ENCODE measurements at places on chromosomes 7 and 10.

GRCh38 chr7:115851291-115851690 lies 179.3 kb downstream of the TFEC start:
- DNase-seq: no peak

DNA sequence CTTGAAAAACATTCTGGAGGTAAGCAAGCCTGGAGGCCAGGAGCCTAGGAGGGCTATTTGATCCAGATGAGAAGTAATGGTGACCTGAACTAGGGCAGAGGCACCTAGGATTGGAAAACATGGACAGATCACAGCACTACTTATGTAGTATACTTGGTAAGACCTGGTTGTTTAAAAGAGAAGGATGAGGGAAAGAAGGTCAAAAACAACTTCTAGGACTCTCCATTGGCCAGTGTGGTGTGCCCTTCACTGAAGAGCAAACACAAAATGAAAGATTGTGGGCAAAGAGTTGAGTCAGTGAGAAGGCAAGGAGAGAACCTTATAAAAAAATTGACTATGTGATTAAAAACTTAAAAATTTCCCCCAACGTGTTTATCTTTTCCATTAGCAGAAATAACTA lies 14.3 kb downstream of the ANKRD1 start:
- DNase-seq: no peak

- DNase-seq: no peak
Measured at GRCh38 chr10:12235116-12235694, 39.2 kb downstream of the CDC123 start.

DNA sequence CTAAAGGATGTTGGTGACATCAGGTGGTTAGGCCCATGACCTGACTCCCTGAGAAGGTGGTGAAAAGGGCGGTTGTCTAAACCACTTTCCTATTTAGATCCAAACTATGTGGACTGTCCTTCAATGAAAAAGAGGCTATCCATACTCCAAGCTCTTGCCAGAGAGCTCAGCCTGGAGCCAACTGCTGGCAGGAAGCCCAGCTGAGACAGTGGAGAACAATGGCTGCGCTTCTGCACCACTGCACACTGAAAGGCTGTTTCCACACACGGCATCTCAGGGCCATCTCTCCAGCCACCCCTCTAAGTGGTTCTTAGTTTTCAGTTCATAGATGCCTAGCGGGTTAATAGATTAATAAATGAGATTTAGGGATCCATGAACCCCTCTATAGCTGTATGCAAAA lies 488.8 kb upstream of the ZMIZ1 start:
- DNase-seq: peak; percentile 23

GRCh38 chr10:66151346-66151745 lies 774.5 kb upstream of the LRRTM3 start:
- no peak for DNase-seq

- no peak for DNase-seq
Measured at GRCh38 chr10:33571616-33572015, 237.1 kb upstream of the NRP1 start.

DNA sequence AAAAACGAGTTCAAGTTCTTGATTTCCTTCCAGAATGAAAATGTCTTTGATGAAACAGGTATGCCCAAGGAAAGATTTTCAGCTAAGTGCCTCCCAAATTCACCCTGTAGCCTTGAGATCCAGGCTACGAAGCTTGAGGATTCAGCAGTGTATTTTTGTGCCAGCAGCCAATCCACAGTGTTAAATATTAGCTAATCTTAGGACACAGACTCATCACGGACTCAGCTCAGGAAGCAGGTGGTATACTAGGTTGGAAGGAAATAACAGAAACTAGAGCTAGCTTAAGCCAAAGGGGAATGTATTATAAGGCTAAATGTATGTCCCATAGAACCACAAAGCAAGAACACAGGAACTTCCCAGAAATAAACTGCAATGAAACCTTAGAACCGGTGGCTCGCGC lies 151.0 kb upstream of the PRSS1 start:
- no peak for DNase-seq

DNA sequence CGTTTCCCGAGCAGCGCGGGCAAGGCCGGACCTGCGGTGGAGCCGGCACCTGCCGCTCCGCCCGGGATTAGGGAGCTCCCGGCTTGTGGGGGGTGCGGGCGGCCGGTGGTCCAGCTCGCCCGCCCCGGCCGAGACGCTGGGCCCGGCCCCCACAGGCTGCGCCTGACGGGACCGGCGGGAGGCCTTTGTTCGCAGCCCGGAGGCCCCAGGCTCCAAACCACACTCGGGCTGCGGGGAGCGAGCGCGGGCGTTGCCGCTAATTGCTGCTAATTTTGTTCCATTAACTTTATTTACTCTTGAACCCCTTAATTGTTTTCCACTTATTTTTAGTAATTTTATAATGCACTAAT lies 9.6 kb downstream of the UNCX start:
- DNase-seq: no peak

- no peak for DNase-seq
Measured at GRCh38 chr7:110043519-110043918, 1047.4 kb upstream of the LRRN3 start.

GRCh38 chr7:41837916-41838315 lies 135.0 kb upstream of the INHBA start:
- no peak for DNase-seq

- no peak for DNase-seq
Measured at GRCh38 chr7:13848681-13849131, 140.8 kb downstream of the ETV1 start.

DNA sequence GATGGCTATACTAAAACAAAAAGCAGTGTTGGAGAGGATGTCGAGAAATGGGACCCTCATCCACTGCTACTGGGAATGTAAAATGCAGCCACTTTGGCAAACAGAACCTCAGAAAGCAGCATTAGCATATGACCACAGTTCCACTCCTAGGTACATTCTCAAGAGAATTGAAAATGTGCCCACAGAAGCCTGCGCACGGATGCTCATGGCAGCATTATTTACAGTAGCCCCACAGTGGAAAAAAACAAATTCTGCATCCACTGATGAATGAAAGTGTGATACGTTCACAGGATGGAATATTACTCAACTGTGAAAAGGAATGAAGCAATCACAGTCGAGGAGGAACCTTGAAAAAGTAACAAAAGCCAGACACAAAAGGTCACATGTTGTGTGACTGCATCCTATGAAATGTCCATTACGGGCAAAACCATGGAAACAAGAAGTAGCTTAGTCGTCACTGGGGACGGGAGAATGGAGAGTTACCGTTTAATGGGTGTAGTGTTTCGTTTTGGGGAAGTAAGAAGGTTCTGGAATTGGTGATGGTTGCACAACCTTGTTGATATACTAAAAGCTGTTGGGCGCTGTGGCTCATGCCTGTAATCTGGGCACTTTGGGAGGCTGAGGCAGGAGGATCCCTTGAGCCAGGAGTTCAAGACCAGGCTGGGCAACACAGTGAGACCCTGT lies 2.5 kb upstream of the UPK3B start:
- DNase-seq: no peak

DNA sequence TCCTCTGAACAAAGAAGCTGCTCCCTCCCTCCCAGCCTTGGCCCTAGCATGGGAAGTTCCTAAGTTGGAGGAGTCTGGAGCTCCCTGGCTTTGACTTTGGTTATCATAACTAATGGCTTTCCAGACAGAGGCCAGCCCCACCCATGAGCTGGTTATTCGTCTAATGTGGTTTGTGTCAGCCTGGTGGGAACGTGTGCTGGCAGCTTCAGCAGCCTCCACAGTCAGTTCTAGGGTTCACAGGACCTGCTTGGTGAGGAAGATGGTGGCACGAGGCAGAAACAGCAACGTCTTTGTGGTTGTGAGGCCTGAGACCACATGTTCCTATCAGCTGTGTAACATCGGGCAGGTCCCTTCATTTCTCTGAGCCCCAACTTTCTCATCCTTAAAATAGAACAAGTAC lies 103.1 kb downstream of the PAXIP1 start:
- DNase-seq: no peak

DNA sequence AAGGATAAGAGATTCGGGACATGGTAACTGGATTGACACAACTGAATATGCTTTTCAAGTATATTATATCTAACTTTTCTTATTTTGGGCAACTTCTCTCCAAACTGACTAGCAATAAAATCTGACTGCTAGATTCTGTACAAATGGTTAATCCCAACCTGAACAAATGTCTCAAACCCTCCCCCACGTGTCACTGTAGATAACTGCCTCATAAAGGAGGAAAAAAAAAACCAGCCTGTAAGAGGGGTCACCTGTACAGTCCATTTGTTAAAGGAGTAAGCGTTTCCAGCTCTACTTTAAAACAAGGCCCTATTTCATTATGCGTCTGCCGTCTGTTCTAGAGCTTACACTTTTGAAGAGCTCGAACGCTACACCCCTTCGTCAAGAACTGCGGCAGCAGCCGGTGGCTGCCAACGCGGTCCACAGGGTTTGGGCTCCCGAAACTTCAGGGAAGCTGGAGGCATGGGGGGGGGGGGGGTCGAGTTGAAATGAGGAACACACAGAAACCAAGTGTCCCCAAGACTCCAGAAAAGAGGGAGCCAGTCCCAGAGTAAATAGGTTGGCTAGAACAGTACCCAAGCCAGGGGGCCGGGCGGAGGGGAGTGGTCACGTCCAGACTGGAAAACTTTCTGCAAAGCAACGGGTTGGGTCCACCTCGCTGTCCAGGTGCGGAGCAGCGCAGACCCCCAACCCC lies 492 bp downstream of the COG5 start:
- no peak for DNase-seq

- DNase-seq: no peak
Measured at GRCh38 chr7:102396710-102397019, 502 bp downstream of the PRKRIP1 start.

- no peak for DNase-seq
Measured at GRCh38 chr7:155774947-155775346, 37.3 kb downstream of the SHH start.

DNA sequence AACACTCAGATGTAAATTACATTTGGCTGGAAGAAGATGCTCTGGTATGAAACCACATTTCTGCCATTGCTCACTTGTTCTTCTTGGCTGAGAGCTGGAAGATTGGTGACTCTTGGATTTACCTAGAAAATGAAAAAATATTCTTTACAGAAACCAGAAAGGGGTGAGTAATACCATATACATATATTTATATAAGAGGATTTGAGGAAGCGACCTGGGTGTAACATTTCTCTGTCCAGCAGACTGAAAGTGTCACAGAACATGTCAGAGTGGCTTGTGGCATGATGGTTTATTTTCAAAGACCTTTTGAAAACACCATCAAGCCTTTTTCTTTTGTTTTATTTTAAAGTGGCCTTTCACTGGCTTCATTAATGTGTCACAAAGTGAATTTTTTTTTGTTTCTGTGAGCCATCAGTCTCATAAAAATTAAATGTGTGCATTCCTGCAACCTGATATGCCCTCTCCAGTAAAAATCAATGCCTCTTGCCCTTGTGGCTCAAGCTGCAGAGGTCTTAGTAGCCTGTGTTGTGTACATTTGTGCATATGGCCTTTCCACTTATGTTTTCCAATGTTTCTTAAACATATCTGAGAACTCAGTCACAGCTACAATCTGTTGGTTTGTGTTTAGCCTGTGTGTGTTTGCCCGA lies 23.5 kb downstream of the CREB5 start:
- no peak for DNase-seq

GRCh38 chr7:782718-783449 lies 49.4 kb upstream of the SUN1 start:
- DNase-seq: no peak

GRCh38 chr7:86785641-86786040 lies 141.9 kb downstream of the GRM3 start:
- no peak for DNase-seq

- DNase-seq: no peak
Measured at GRCh38 chr7:134696261-134696660, 49.6 kb downstream of the BPGM start.

DNA sequence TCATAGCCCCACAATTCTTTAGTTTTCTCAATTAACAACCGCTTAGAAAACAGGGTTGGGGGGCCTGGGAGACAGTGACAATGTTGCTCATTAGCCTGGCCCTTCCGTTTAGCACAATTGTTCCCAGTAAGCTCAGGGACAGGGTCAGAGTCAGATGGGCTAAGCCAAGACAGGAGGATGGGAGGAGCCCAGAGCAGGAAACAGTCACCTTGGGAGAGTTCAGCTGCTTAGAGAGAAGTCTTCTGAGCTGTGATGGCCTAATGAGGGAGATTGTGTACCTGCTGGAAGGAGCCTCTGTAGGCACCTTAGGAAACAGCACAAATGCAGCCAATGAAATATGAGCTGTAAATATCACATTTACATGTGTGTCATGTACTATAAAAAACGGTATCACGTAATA lies 35.9 kb downstream of the SVOPL start:
- DNase-seq: peak; percentile 24

DNA sequence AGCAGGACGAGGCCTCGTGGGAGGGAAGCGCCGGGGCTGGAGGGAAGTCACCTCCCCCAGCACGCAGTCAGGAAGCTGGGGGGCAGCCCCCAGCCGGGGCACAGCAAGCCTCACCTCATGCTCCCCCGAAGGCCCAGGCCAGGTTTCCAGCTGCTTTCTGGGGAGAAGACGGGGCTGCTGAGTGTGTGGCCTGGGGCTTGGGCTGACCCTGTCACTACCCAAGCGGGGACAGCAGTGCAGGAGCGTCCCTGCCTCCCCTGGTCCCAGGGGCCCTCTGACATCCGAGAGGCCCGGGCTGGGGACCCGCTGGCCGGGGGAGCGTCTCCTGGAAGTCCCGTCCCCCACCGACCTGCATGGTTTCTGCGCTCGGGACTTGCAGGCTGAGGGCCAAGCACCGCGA lies 19.7 kb upstream of the NKX6-2 start:
- DNase-seq: no peak

- DNase-seq: no peak
Measured at GRCh38 chr7:101576998-101577397, 52.1 kb downstream of the MYL10 start.

- no peak for DNase-seq
Measured at GRCh38 chr10:94103801-94104221, 110.1 kb downstream of the PLCE1 start.

GRCh38 chr10:125606414-125607010 lies 76.5 kb downstream of the TEX36 start:
- no peak for DNase-seq

DNA sequence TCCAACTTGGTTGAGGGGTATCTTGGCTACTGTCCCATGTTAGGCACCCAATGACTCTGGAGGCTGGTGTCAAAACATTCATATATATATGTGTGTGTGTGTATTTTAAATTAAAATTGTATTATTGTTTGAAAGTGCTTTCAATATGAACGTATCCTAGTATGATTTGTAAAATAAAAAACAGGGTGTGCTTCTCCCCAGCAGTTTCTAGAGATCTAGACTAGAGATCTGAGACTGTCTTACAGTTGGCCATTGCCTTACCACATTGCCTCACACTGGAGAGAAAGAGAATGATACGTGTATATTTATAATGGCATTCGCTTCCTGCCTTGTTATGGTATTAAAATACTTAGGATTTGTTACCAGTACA lies 1.2 kb downstream of the BAG3 start:
- DNase-seq: no peak

- no peak for DNase-seq
Measured at GRCh38 chr7:1060315-1061072, 16.1 kb downstream of the GPR146 start.

- no peak for DNase-seq
Measured at GRCh38 chr7:119994928-119995327, 278.0 kb upstream of the KCND2 start.

GRCh38 chr7:140541513-140542227 lies 62.4 kb upstream of the MKRN1 start:
- DNase-seq: peak; percentile 64

GRCh38 chr7:142809671-142810070 lies 38.9 kb downstream of the PRSS2 start:
- no peak for DNase-seq

Measured in transverse colon (tissue), 4 donors.